ENCODE measurements at places on chromosomes 7 and 10.

DNA sequence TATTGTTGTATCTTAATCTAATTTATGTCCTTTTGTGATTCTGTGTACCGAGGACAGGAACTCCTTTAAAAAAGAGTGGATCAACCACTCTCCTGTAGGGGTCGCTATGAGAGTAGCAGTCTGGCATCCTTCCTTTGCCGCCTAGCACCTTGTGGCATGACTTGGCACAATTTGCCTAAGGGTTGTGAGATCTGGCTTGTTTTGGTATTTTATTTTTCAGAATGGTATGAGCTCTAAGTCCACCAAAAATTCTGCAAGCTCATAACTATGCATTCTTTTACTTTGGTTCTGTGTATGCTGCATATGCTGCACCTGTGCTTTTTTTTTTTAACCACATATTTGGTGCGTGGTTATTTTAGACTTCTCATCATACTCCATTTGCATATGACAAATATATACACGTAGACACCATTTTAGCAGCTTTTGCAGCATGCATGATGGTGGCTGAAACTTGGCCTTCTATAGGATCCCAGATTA, 112.8 kb downstream of the CDK14 start:
- no peak for DNase-seq

DNA sequence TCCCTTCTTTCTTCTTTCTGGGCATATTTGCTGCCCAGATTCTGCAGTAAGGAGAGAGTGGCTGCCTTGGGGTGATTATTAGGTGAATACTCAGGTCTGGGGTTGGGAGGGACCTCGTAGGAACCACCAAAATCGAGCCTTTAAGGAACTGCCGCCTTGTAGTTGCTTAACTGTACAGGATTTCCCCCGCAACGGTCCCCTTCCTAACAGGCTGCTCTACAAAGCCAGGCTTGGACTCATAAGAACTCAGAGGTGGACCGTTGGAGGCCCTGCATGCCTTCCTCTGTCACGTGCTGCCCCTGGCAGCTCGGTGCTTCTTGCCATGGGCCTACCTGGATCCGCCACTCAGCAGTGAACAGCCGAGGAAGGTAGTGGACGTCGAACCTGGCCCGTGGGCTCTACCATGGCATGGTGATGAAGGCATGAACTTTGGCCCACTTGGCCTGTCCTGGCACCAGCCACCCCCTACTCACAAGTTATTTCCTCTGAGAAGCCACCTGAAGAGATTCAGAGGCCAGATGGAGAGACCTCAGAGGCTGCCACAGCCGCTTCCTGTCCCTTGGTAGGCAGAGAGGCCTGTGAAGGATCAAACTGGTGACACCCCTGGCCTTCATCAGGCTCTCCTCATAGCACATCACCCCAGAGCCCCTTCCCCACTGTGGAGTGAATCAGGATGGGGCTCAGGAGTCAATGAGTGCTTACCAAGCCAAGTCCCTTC, 54.6 kb downstream of the NOD1 start:
- no peak for DNase-seq

DNA sequence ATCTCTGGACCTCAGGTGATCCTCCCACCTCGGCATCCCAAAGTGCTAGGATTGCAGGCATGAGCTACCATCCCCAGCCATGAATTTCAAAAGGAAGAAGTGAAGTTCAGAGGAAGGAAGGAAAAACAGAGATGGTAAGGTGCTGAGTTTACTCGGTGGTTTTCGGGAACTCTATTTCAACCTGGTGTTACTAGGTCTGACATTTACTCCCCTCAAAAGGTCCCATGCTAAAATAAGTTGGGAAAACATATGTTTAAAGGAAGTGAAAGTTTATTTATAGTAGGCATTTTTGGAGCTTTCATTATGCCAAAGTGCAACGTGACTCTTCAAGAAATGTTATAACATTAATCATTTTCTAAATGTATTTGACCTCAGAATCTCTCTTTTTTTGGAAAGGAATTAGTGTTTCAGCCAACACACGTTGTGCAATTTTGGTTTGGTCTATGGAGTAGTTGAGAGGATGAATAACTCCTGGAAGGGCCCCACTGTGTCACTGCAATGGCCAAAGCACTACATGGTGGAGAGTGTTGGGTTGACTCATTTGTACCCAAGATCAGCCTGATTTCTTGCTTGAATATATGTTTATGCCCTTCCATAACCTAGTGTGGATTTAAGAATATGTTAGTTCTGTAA, 114.7 kb upstream of the FAM171A1 start:
- no peak for DNase-seq

- no peak for DNase-seq
Observed at GRCh38 chr10:132601567-132601966, 64.0 kb downstream of the INPP5A start.

- DNase-seq, result peak; percentile 62
Observed at GRCh38 chr7:66740302-66740979, at the start of gene RABGEF1. TSS of gene RABGEF1 (plus strand) at chr7:66740733. CDS start at chr7:66771900, 31,167 bp downstream.

GRCh38 chr10:29470355-29470705, 164.4 kb downstream of the SVIL start:
- DNase-seq, result no peak

DNA sequence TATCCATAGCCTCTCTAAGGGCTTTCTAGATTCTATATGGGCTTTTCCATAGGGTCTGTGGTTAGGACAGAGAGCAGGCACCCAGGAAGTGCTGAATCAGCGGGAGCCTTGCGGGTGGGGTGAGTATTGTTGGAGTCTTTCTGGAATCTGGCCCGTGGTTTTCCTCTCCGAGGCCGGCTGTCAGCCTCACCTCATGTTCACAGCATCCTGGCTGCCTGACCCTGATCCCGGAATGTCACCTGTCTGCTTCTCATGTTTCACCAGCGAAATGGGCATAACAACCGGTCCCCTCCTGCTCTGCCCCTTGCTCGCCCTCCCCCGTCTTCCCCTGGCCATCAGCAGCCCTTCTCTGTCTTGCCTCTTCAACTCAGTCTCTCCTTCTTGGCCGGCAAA, 36.5 kb downstream of the DDIT4 start:
- no peak for DNase-seq

DNA sequence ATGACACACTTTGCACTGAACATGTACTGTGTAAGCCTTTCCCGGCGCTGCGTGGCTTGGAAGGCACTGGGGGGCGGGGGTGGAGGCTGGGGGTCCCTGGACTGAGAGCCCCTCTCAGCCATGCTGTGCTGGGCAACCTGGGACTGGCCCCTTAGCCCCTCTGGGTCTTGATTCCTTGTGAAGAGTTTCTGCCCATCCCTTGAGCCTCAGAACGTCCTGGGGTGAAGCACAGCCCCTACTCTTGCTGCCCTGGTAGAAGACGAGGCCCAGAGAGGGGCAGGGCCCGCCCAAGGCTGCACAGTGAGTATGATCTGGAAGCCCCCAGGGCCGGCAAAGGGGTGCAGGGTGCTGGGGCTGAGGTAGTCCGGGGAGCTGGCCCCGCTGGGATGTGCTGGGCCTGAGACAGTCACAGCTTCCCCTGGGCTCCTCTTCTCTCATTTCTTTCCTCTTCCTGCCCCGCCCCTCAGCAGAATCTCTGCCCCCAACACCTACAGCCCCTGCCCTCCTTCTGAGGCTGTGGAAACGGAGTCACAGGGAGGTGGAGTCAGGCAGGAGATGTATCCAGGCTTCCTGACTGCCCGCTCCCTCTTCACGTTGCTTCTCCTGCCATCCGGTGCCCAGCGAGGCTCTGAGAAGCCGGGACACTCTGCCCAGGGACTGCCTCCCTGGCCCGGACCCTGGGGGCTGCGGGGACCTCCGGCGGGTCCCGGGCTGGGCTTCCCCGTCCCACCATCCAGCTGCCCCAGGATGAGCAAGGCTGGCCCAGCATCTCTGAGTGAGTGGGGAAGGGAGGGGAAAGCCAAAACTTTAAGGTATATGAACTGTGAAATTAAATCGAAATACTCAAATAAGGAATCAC, 60.5 kb downstream of the UNCX start:
- no peak for DNase-seq

GRCh38 chr7:125074141-125074540, 144.5 kb upstream of the POT1 start:
- no peak for DNase-seq

GRCh38 chr7:5429857-5430611, 6.4 kb upstream of the TNRC18 start:
- peak; percentile 79 for DNase-seq

DNA sequence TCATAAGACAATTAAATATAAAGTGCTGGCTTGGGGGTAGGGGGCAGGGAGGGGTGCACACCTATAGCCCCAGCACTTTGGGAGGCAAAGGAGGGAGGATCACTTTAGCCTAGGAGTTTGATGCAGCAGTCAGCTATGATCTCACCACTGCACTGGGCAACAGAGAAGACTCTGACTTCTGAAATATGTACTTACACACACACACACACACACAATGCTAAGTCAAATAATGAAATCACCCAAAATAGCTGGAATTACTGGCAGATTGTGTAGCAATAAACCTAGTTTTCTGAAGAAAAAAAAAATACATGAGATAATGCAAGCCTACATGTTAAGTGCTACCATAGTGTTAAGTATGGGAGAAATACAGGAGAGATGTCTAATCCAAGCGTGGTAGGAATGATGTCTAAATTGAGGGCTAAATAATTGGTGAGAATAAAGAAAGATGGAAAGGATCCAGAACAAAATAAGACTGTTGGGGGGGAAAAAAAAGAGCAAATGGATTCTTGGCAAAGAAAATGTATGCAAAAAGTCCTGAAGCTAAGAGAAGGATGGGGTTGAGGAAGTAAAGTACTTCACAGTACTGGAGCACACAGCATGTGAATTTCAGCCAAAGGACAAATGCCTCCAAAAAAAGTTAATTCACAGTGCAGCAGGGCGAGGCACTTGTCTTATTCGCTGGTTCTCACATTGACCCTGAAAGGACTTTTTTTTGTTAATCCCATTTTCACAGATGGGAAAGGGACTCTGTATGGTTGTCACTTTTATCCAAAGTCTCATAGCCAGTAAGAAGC, 73.9 kb downstream of the IGF2BP3 start:
- no peak for DNase-seq

GRCh38 chr7:1940402-1940786, 270.3 kb downstream of the ELFN1 start:
- DNase-seq, result no peak

DNA sequence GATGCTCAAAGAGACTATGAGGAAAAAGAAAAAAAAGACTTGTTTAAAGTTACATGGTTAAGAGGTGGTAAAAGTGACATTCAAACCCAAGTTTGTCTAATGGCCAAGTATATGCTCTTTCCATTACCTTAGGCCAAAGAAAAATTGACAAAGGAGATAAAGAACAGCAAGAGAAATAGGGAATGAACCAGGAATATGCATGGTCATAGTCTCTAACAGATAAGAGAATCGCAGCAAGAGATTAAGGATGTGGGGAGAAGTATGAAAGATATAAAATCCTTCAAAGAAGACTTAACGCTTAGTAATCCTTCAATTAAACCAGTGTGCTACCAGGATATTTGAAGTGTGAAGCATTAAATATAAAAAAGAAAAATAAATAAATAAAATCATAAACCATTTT, 23.2 kb upstream of the LRRN3 start:
- DNase-seq, result no peak

- DNase-seq, result no peak
Observed at GRCh38 chr7:24709051-24709450, 48.2 kb downstream of the GSDME start.

- DNase-seq, result no peak
Observed at GRCh38 chr7:30188811-30189210, 54.0 kb downstream of the MTURN start.

DNA sequence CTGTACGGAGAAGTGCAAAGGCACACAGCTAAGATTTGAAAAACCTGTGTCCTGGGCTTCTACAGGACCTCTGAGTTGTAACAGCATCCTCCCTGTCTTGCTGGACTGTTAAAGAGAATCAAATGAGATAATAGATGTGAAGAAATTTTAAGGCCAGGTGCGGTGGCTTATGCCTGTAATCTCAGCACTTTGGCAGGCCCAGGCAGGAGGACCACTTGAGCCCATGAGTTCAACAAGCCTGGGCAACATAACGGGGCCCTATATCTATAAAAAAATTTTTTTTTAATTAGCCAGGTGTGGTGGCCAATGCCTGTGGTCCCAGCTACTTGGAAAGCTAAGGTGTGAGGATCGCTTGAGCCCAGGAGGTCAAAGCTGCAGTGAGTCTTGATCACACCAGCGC, 2.9 kb upstream of the ARHGAP21 start:
- no peak for DNase-seq

DNA sequence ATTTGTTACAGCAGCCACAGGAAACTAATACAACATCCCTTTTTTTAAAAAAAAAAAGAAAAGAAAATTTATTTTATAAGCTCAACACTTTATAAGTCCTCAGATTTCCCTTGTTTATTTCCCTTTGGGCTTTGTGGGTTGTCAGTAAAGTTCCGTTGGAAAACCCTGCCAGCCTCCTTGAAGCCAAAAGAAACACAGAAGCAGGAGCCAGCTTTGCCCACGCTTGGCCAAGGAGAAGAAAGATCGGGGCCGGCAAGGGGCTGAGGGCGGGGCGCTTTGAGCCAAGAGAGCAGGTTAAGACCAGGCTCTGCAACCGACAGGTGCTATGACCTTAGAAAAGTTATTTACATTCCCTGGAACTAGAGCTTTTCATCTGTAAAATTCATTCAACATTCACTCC, 72.7 kb downstream of the RGS10 start:
- no peak for DNase-seq

DNA sequence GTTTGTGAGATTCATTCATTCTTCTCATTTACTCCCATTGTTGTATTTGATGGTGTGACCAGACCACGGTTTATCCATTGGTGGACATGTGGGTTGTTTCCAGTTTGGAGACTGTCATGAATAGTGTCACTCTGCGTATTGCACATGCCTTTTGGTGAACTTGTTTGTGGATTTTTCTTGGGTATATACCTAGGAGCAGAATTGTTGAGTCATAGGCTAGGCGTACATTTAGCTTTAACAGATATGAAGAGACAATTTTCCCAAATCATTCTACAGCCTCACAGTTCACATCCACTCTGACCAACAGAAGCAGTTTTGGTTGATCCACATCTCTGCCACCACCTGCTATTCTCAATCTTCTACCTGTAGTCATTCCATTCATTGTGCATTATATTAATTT, 66.0 kb upstream of the FAM20C start:
- DNase-seq, result no peak

- DNase-seq, result no peak
Observed at GRCh38 chr7:41830271-41830670, 127.4 kb upstream of the INHBA start.

- DNase-seq, result no peak
Observed at GRCh38 chr7:108307194-108307593, 149.0 kb downstream of the NRCAM start.

GRCh38 chr7:128219636-128220035, 21.4 kb upstream of the LEP start:
- no peak for DNase-seq

GRCh38 chr10:98956576-98957260, 278.9 kb downstream of the HPSE2 start:
- no peak for DNase-seq

GRCh38 chr7:87574630-87575029, 26.1 kb downstream of the ABCB1 start:
- peak; percentile 33 for DNase-seq

DNA sequence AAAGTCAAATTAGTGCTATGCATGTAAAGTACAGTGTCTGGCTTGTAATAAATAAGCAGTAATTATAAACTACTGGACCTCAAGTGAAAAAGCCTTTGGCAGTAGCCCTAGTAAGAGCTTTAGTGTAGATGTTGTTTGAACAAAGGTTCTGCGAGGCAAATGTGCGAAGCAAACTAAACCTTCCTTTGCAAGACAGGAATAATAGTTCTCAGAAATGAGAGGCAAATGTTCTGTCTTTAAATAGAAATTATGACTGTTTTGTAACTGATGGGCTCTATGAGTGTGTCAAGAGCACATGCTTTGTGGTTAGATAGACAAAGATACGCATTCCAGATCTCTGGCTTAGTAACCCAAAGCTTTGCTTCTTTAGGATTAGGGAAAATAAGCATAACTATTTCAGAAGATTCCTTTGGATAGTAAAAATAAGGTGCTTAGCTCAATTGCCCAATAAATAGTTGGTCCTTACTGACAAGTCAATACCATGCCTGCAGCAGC, 169.2 kb upstream of the CDC14C start:
- no peak for DNase-seq

Measured in keratinocyte (primary cell).